ENCODE measurements at places on chromosomes 2 and 18.

DNA sequence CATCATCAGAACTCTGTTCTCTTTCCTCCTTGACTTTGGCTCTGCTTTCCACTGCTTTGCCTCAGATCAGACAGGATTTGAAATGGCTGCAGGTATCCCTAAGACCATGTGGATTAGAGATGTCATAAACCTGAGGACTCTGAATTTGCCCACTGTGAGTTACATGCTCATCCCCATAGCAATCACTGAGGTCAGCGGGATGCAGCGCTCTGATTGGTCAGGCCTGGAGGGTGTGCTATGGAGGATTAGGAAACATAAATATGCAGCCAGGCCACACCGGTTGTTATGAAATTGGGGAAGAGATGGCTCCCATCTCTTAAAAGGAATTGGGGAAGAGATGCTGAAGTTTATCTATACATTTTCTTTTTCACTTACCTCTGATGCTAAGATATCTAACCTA, 73.7 kb upstream of the DNAJC10 start:
- peak; percentile 35 for DNase-seq

DNA sequence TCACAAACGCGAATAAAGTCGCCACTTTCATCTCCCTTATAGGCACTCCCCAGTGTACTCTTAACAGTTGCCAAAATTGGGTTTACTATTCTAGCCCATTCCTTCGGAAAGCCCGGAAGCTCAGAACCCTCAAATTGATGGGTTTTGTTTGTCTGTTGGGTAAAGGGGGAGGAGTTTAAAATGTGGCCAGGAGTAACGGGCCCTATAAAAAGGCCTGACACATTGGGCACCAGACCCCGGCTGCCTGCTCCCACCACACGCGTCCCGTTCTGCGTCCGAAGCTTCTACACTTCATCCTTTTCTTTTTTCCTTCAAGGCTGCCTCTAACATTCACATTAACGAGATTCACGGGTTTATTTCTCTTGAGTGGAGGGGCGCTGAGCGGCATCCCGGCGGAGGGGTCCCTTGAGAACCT, 837 bp downstream of the NHEJ1 start:
- DNase-seq = no peak

GRCh38 chr2:229456091-229456490, 185.0 kb upstream of the PID1 start:
- no peak for DNase-seq

GRCh38 chr2:224248944-224249371, 152.9 kb downstream of the FAM124B start:
- no peak for DNase-seq

DNA sequence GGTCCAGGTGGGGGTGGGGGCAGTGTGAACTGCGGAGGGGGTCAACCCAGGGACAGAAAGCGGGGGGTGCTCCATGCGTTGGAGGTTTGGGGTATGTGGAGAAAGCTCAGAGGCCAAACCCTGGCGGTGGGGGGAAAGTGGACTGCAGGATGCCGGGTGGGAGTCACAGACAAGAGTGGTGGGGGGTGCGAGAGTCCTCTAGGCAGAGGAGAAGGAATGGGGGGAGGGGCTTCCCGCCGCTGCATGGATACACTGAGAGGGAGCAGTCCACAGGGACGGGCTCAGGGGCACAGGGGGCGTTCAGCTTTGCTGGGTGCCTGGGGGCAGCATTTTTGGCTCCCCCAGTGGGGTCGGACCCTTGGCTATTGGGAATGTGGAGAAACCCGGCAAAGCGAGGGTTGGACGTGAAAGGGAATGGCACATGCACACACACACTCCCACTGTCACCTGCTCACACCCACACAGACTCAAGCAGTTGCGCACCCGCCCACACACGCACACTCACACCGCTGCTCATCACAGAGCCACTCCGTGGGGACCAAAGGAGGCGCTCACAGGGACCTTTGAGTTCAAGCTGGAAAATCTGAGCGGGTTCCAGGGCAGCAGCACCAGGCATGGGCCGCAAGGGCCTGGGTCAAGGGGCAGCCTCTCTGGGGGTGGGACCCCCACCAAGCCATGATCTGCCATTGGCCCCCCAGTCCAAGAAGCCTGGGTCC, 7.7 kb downstream of the GBX2 start:
- DNase-seq = no peak

- DNase-seq = no peak
These were observed 471.6 kb downstream of the MBD2 start for GRCh38 chr18:53752781-53753367.

DNA sequence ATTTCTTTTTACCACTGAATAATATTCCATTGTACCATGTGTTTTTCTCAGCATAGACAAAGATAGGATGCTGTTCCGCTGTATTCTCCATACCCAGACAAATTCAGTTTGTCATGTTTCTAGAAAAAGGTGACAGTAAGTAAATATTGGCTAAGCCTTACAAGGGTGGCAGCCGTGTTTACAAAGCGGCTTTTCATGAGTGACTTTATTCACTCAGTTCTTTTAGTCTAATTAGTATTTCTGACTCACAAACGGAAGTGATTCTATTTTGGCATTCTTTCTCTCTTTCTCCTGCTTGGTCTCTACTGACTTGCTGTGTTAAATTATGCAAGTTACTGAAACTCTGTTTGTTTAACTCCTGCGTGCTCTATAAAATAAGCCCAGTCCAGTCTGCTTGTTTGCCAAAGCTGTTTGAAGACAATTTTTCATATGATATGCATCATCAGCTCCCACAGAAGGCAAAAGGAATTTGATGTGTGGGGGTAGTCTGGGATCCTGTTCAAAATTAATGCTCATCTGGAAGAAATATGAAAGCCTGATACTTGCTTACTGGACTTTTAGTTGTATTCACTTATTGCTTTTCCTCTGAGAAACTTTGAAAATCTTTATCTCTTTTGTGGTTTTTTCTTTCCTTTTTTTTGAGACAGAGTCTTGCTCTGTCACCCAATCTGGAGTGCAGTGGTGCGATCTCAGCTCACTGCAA, 2.3 kb upstream of the PLEKHH2 start:
- no peak for DNase-seq

- no peak for DNase-seq
These were observed 91.3 kb downstream of the TNS1 start for GRCh38 chr2:217911283-217912097.

- no peak for DNase-seq
These were observed 783.3 kb downstream of the PLCL1 start for GRCh38 chr2:198587741-198588140.

DNA sequence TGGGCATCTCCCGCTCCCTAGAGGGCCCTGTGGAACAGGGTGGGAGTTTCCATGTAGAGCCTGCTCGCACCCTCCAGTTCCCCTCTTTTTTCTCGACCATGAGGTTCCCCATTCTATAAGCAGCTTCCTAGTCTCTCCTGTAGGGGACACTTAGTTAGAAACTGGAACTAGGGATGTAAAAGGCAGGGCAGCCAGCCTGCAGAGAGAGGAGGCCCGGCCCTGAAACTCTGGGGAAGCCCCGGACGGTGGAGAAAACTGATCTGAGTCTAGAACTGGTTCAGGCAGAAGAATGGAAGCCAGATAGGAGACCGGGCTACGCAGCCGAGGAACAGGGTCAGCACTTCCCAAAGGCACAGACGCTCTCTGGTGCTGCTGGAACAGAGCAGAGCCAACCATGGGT, 51.6 kb upstream of the ATG16L1 start:
- no peak for DNase-seq

GRCh38 chr18:75269696-75270095, 59.1 kb downstream of the TSHZ1 start:
- DNase-seq = no peak

DNA sequence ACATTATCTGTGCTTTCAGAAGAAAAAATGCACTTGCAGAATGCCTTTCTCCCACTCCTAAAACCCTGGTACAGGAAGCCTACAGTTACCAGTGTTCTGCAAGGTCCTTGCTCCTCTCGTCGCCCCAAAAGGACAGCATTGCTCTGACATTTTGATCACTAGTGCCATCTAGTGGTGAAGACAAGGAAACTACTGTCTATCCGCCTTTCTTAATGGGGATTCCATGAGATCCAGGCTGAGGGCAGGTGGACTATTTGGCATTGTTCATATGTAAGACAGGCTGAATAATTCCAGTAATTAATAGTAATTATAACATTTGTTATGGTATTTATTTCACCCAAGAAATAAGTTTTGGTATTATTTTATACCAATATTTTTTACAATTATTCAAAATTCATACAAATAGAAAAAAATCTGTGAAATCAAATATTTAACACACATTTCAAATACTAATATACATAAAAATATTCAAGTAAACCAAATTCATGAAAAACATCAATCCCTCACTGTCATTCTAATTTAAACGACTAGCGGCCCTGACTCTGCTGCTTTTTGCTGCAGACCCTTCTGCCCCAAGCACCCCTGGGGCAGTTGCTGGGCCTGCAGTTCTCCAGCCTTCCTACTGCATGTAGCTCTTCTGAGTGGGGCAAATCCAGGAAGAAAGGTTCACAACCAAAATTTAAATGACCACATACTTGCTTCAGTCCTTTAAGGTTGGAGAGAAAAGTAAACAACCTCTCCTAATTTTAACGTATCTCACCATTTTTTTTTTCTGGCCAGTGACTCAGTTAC, 19.0 kb downstream of the TPGS2 start:
- peak; percentile 73 for DNase-seq

GRCh38 chr2:154698296-154698720, at the start of gene KCNJ3:
Gene KCNJ3, plus strand, starts transcription at chr2:154698695. Its CDS starts 81 bp downstream, at chr2:154698776.
- no peak for DNase-seq

DNA sequence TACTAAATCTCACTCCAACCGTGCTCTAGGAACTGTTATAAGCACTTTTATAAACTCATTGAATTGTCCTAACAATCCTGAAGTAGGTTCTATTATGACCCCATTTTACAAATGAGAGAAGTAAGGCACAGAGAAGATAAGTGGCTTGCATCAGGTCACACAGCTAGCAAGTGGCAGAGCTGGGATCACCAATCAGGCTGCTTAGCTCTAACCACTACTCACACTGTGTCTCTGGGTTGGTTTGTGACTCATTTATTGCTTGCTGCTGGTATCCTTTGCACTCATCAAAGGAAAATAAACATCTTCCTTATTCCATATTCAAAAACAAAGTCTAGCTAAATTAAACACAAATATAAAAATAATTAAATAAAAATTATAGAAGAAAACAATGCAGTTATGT, 42.5 kb upstream of the IL1R2 start:
- no peak for DNase-seq

DNA sequence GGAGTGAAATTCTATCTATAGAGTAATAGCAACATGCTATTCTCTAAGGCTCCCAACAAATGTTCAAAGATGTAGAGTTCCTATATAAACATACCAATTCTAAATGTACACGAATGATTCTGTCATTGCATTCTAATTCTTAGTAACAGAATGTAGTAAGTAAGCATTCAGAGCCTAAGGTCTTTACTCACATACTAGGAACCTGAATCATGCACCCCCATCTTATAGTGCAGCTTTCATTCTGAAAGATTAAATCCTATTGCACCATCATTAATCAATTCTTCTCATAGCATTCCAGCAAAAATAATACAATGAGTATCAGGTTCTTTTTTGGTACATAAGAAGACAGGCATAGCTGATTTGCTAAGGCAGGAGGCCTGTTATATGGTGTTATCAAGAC, 230.0 kb downstream of the NCKAP5 start:
- DNase-seq = no peak

All from CD4-positive, alpha-beta T cell treated with Interleukin-4 for 1 hour (primary cell).